ENCODE measurements at places on chromosomes 7 and 10.

DNA sequence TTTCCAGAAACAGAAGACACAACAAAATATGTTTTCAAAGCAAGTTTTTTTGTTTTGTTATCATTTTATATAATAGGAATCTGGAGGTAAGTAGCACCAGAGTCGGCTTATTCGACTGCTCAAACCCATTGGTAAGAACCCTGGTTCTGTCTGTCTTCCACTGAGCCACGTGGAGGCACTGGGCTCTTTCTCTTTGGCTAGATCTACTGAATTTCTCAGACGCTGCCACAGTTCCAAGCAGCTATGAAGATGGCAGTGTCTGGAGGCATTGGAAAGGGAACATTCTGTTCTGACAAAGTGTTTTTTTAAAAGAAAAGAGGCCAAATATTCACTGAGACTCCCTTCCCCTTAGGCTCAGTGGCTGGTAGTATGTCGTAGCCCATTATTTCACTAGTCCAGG is 338.8 kb downstream of the NRG3 start:
- DNase-seq: no peak

DNA sequence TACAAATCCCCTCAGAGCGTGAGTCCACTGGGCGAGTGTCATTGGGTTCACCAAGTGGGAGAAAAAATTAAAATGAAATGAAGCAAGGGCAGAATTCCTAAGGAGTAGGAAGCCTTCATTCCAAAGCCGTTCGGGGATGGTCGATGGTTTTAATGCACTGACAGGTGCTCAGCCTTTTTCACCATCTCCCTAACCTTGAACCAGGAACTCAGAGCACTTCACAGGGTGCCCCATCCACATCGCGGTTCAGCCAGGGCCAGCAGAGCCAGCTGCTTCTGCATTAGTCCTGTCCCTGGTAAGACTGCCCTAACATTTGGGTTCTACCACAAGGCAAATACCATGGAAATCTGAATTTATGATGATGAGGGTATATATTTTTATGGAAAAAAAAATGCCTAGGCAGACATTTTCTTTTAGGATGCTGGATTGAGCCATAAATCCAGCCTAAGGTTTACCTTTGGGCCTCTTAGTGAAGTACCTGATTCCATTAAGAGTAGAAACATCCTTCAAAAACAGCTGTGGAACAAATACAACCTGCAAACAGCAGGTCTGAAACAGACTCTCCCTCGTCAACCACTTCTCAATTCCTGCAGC is 203.5 kb upstream of the RNF32 start:
- no peak for DNase-seq

- DNase-seq: no peak
Observed at GRCh38 chr7:48078470-48078869, 10.6 kb upstream of the UPP1 start.

DNA sequence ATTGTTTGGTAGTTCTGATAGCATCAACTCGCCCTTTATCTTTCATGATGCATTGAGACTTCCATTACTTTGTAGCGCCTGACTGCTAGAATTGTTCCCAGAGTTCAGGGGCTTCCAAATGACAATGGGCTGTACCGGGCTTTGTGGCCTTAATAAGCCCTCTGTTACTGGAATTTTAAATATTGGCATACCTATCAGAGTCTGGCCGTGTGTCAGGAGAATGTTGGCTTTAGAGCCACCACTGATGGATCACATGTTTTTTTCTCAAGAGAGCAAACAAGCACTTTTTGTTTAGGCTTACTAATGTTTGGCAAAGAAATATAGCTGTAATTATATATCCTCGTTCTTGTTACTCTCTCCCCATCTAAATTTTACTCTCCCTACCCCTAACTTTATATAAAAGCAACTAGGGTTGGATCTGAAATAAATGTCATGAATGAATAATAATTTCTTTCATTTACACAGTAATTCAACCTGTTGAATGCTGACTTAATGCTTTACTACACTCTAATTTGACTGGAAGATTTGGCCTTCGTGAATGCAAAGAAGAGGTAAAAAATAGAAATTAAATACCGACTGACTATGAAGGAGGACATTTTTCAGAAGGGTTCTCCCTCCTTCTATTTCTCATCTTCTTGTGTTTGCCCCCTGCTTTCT is 396.7 kb downstream of the AUTS2 start:
- no peak for DNase-seq

DNA sequence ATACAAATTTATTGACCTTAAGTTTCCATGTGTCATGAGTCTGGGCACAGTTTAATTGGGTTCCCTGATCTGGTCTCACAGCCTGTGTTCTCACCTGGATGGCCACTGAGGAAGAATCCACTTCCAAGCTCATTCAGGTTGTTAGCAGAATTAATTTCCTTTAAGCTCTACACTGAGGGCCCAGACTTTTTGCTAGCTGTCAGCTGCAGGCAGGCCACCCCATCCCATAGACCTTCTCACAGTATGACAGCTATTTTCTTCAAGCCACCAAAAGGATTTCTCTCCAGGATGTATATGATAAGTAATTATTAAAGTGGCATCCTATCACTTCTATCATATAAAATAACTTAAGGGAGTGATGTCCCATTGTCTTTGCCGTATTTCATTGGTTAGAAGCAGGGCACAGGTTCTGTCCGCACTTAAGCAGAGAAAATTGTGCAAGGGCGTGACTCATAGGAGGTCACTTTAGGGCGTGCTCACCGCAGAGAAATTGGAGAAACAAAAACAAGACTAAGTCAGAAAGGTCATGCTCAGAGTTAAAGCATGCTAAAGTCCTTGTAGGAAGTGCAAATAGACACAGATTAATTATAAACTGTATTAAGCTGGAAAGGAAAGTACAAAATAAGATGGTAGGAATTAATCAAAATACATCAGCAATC is 109.9 kb downstream of the AHR start:
- peak; percentile 11 for DNase-seq

DNA sequence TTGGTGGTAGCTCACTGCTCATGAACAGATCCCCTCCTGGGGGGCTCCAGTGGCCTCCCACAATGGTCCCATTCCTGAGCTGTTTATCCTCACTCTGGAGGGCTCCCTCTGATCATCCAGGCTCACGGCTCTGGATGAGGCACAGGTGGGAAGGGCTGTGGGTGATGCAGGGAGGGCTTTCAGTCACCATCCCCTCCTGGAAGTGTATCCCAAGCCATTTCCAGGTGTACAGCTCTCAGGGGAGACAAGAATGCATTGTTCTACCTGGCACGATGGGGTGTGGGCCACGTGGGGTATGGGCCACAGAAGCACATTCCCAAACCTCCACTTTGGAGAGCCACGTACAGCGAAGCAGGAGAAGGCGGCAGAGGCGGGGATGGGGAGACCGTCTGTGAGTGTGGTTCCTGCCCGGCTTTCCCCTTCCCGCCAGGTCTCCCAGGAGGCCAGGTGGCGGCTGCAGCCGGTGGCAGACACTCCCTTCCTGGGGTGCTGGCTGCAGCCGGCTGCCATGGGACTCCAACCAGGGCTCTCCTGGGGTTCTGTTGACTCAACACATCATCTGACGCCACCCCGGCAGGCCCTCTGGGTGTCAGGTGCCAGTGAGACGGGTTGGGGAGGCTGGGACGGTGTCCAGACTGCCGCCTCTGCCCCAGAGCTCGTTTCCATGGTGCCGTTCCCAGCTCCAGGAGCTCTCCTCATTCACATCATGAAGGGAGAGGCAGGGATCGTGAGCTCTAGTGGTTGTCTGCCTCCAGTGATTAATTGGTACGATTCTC is 169.7 kb upstream of the RHEB start:
- no peak for DNase-seq

GRCh38 chr10:93066544-93066913 is 5.9 kb downstream of the CYP26C1 start:
- DNase-seq: no peak

DNA sequence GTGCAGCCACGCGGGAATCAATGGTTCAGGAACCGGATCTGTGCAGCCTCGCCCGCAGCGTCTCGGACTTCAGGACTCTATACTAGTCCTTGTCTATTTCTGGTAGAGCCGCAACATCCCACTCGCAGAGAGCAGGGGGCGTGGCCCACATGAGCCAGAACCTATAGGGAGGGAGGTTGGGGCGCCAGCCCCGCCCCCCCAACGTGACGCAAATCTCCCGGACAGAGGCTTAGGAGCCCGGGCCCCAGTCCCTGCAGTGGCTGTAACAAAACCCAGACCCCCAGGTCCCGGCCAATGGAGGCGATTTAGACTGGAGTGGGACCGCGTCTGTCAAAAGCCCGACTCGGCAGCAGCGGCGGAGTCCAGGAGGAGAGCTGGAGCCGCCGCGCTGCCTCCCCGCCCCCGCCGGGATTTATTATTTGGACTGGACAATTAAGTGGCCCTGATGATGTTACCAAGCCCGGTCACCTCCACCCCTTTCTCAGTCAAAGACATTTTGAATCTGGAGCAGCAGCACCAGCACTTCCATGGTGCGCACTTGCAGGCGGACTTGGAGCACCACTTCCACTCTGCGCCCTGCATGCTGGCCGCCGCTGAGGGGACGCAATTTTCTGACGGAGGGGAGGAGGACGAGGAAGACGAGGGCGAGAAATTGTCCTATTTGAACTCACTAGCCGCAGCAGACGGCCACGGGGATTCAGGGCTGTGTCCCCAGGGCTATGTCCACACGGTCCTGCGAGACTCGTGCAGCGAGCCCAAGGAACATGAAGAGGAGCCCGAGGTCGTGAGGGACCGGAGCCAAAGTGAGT is at the start of gene NKX2-3:
TSS of gene NKX2-3 (plus strand) at position 256 of the 809 bp plus-strand sequence. CDS start at position 446, 190 bp downstream.
- DNase-seq: no peak

- no peak for DNase-seq
Observed at GRCh38 chr7:40544221-40544723, 409.5 kb downstream of the SUGCT start.

- DNase-seq: no peak
Observed at GRCh38 chr7:158633055-158633956, 45.7 kb upstream of the PTPRN2 start.

GRCh38 chr10:43700306-43700705 is 51.6 kb upstream of the ZNF32 start:
- DNase-seq: no peak

- DNase-seq: no peak
Observed at GRCh38 chr10:122044713-122045112, 55.8 kb downstream of the TACC2 start.

GRCh38 chr10:27747096-27747451 is 1.5 kb upstream of the MKX start:
- no peak for DNase-seq

DNA sequence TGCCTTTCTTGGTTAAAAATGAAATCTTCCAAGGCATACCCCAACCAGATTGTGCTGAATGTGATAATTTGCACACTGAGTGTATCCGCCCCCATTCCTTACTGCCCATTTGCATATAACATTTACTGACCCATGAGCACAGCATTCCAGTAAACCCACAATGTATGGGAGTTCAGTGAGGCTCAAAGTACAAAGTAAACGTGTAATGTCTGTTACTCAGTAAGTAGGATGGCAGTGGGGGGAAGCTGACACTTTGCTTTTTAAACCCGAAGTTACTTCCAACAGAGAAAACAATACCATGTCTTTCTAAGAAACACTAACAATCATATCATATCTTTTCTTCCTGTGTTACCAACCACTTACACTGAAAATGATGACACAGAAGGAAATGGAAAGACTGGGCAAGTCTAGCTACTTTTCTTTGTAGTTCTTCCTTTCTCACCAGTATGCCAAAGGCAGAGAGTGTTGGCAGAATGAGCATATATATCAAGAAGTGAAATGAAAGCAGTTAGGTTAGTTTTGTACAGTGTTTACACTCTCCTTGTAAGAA is 27.1 kb upstream of the SOSTDC1 start:
- DNase-seq: peak; percentile 83

GRCh38 chr7:29605671-29606070 is 42.0 kb downstream of the PRR15 start:
- DNase-seq: no peak

DNA sequence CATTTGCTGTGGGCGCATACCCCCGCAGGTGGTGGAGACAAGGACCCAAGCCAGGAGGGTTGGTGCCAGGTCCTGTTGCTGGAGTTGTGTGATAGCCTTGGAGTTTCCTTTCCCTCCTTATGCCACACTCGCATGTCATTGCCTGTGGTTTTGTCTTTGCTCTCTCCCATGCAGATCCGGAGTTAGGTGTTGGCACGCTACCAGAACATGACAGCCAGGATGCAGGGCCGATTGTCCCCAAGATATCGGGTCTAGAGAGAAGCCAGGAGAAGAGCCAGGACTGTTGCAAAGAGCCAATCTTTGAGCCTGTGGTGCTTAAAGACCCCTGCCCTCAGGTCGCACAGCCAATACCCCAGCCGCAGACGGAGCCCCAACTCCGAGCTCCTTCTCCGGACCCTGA is 369.2 kb upstream of the GALNT17 start:
- DNase-seq: no peak

GRCh38 chr7:44767912-44768627 is 19.4 kb downstream of the ZMIZ2 start:
- DNase-seq: peak; percentile 4

DNA sequence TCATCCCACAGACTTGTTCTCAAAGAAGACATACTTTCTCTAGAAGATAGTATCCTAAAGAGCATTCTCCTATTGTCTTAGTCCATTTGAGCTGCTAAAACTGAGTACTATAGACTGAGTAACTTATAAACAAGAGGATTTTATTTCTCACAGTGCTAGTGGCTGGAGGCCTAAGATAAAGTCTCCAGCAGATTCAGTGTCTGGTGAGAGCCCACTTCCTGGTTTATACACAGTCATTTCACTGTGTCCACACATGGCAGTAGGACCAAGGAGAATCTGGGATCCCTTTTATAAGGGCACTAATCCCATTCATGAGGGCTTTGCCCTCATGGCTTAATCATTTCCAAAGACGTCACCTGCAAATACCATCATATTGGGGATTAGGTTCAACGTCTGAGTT is 68.7 kb downstream of the LRRC17 start:
- peak; percentile 50 for DNase-seq

GRCh38 chr10:47314416-47314970 is 7.8 kb upstream of the GDF2 start:
- DNase-seq: no peak

- no peak for DNase-seq
Observed at GRCh38 chr10:13270877-13271551, 28.9 kb downstream of the PHYH start.

DNA sequence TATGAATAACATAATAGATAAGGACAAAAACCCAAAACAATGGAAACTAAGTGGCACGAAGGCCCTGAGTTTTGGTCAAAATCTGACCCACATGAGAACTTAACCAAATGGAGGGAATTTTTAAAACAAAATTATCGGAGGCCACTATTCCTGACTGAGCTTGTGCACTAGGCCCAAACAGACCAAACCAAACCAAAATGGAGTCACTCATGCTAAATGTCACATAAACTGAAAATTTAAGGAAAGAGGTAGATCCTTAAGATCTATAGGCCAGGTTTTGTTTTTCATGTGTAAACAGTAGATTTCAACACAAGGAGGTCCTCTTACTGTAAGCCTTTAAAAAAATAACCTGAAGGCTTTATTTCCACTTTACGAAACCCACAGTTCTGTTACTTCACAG is 3.8 kb upstream of the ZNF92 start:
- no peak for DNase-seq

DNA sequence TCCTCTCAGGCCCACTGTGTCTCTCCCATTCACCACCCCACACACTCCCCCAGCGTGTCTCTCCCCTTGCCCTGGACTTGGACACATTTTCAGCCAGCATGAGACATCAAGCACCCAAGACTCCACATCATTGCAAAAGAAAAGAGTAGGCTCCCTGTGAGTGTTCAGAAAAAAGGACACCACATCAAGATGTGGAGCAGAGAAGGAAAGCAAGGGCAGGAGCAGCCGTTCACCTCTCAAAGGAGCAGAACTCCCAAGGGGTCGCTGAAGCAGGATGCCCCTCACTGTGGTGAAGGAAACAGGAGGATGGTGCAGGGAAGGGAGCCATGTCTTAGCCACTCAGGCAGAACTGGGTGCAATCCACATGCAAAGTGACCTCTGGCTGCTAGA is 89.9 kb upstream of the MACROH2A2 start:
- DNase-seq: no peak

GRCh38 chr7:156473476-156474240 is 166.9 kb upstream of the RNF32 start:
- peak; percentile 25 for DNase-seq
